ENCODE measurements at places on chromosomes 4 and X.

DNA sequence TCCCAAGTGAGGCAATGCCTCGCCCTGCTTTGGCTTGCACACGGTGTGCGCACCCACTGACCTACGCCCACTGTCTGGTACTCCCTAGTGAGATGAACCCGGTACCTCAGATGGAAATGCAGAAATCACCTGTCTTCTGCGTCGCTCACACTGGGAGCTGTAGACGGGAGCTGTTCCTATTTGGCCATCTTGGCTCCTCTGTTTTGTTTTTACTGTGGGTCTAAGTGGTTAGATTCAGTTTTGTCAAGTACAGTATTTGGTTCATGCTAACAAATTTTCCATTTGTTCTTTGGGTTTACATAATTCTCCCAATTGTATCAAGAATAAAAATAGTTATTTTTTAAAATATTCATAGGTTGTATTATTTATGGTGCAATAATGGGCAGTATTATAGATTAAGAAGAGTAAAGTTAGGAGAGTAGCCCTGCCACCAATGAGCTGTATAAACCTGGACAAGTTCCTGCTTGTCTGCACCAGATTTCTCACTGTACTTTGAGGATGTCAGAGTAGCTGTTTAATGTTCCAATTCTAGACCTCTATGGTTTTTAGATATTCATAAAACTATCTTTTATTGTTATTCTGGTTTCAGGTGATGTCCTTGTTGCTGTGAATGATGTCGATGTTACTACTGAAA, 23.4 kb downstream of the INTU start:
- no peak for DNase-seq

DNA sequence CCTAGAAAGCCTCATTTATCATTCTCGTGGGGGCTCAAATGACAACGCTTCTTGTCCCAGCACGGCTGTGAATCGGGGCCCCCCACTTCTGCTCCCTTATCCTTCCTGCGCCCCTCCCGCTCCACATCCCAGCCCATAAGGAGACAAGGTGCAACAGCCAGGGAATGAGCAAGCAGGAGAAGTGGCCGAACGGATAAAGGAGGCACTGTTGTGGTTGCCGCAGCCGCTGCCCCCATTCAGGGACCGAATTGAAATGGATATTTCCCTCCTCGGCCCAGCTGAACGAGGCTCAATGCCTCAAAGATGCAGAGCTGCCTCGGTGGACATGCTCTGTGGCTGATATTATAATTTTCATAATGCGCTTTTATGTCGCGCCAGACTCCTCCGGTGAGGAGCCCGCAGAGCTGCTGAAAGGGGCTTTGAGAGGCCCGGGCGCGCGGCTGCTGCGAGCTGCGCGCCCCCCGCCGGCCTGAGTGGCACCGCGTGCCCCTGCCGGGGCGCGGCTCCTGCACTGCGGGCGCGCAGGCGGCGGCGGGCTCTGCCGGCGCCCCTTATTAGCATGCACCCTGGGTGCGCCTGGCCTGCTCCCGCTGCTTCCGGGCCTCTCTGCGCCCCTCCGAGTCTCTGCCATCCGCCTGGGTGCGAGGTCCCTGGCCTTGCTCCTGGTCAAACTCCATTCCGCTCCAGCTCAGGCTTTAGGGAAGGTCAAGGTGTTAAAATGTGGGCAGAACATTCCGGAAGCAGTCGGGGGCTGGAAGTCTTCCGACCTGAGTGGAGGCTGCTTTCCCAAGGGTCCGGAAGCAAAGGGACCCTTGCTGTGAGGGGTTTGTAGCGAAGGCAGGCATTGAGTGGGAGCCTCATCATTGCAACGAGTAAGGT, 68.2 kb upstream of the TMEM33 start:
- no peak for DNase-seq

GRCh38 chrX:41337140-41337539, 3.2 kb downstream of the DDX3X start:
- no peak for DNase-seq

DNA sequence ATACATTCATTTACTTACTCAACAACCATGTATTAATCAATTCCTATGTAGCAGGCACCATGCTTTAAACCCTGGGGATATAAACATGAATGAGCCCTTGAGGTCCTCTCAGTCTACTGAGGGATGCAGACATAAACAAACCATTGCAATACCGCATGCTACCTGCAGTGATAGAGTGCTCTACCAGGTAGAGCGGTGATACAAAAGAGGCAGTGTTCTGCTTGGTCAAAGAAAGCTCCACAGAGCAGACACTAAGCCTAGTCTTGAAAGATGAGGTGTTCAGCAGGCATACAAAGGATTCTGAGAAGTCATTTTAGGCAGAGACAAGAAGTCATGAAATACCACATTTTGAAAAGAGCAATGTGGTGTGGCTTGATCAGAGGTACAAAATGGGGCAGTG, 26.9 kb upstream of the AMOT start:
- peak; percentile 12 for DNase-seq

- DNase-seq: no peak
These were observed 89.2 kb downstream of the NHS start for GRCh38 chrX:17464194-17464593.

- no peak for DNase-seq
These were observed 22.8 kb downstream of the DTHD1 start for GRCh38 chr4:36304138-36304681.

GRCh38 chr4:120765260-120765680, 157.3 kb downstream of the PRDM5 start:
- no peak for DNase-seq

GRCh38 chr4:104501290-104501689, 6.6 kb upstream of the CXXC4 start:
- no peak for DNase-seq

GRCh38 chrX:72307646-72308051, 1.9 kb upstream of the CITED1 start:
- no peak for DNase-seq

- no peak for DNase-seq
These were observed 37.4 kb downstream of the PPP3CA start for GRCh38 chr4:101309925-101310324.

- DNase-seq: no peak
These were observed 6.4 kb upstream of the DHRSX start for GRCh38 chrX:2507196-2507595.

GRCh38 chr4:93710101-93710846, 118.3 kb upstream of the ATOH1 start:
- no peak for DNase-seq

DNA sequence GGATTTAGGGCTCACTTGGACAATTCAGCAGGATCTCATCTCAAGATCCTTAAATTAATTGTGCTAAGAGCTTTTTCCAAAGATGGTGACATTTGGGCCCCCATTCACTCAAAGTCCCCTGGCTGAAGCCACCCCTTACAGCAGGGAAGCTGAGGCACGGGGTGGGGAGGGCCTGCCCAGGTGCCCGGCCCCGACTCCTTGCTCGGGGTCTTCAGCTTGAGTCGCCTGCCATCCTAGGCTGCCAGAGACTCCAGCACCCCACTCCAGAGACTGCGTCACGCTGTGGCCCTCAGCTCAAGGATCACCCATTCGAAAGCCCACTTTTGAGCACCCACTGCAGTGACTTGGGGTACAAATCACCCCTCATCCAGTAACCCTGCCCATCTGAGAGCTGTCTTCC, 39.2 kb upstream of the GPR78 start:
- DNase-seq: no peak

Measured in progenitor cell of endocrine pancreas (in vitro differentiated cells).